ENCODE measurements at places on chromosomes 5 and 9. TPM values are rescaled to one million over a fixed set of nuclear protein-coding genes. Genes with fewer than 3 reads are reported as not detected.
A peak's percentile ranks its signal among the peaks of the same experiment; 100 is the strongest.

PCDHGC3 gene
- 12.5 TPM for total RNA-seq

CDX1 gene
- not detected for total RNA-seq

ENC1 gene
- total RNA-seq, result 49.3 TPM

DENND1A gene
- total RNA-seq, result 5.0 TPM

SMIM33 gene
- total RNA-seq, result not detected

DNA sequence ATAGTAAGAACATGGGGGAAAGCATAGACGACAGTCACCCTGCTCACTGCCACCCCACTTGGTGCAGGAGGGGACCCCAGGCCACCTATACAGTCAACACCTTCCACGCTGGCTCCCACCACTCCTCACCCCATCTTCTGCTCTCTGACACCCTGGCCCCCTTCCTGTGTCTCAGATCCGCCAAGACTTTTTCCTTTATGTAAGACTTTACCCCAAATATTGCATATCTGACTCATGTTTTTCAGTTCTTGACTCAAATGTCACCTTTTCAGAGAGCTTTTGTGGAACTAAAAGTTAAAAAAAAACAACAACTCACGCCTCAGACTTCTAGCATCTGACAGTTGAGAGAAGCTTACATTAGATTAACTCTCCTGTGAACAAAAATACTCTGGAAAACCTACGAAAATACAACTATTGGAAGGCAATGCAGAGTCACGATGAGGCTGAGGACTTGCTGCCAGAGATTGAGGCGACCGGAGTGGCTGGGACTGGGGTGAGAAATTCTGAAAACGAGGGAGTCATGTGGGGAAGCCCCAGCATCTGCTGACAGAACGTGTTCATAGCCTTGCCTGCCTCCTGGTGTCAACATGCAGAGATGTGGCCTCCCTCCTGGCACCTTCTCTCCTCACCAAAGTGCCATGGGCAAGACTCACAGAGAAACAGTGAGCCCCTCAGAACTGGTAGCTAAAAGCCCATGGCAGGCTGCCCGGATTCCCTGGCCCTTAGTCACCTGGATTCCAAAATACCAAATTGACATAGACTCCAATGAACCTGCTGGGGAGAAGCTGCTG is 22.4 kb upstream of the FCN2 start:
- no peaks in the 10 kb centered on the region for H3K4me1 ChIP-seq
- no peaks in the 10 kb centered on the region for H3K36me3 ChIP-seq
- H3K27me3 ChIP-seq, result no peaks in the 10 kb centered on the region
- H3K27ac ChIP-seq, result no peak overlapping the region
- no peak overlapping the region for H3K4me3 ChIP-seq

DNA sequence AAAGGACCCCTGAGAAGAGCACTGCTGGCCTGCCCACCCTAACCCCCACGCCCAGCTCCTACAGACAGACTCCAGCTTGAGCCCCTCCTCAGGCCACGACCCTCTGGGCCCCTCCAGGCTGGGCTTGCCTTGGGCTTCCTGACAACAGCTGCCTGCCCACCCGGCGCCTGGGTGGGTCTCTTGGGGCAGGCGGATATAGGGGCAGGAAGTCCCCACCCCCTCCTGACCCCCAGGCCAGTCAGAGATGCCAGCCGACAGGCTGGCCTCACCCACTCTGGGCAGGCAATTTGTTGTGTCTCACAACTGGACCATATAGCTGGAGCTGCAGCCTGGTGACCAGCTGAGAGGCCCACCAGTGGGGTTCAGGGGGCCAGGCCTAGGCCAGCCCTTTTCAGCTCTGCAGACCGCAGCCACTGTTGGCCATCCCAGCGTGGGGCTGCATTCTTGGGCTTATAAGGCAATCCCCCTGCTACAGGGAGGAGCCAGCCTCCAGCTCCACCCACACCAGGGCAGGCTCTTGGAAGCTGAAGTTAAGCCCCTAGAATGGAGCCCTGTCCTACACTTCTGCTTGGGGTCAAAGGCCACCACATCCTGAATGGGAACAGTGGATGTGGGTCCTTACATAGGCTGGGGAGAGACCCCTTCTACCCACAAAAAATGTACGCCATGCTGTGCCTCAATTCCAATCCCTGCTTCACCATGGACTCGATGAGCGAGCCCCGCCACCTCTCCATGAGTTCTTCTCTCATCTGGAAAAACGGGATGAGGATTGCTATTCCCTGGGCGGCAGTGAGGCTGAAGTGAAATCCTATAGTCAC is 2.0 kb downstream of the PDLIM7 start:
- H3K27ac ChIP-seq, result no peak overlapping the region
- DNase-seq, result peak; percentile 77
- H3K4me3 ChIP-seq, result no peak overlapping the region
- H3K4me1 ChIP-seq, result no peaks in the 10 kb centered on the region

Data from pancreas (tissue), 10 donors.